Progenitor cell of endocrine pancreas (in vitro differentiated cells): ENCODE measurements at places on chromosomes 6 and 20. TPM values are rescaled to one million over a fixed set of nuclear protein-coding genes. Genes with fewer than 3 reads are reported as not detected.
A peak's percentile ranks its signal among the peaks of the same experiment; 100 is the strongest.

The CST5 gene
- total RNA-seq, result not detected in 2 replicates

GRCh38 chr20:31693987-31694661 lies 28.5 kb downstream of the BCL2L1 start:
- peaks cover 25% of the 10 kb centered on the region for H3K36me3 ChIP-seq
- DNase-seq, result no peak
- H3K27me3 ChIP-seq, result no peaks in the 10 kb centered on the region

- H3K27ac ChIP-seq, result no peak overlapping the region
- H3K36me3 ChIP-seq, result no peaks in the 10 kb centered on the region
- H3K4me3 ChIP-seq, result no peak overlapping the region
- H3K27me3 ChIP-seq, result no peaks in the 10 kb centered on the region
- DNase-seq, result no peak
Observed at GRCh38 chr20:55744896-55745295, 260.4 kb downstream of the CBLN4 start.

GRCh38 chr6:85405853-85406198 lies 44.1 kb upstream of the NT5E start:
- H3K27me3 ChIP-seq, result no peaks in the 10 kb centered on the region
- no peak for DNase-seq
- H3K27ac ChIP-seq, result peak overlapping the region; percentile 90
- H3K4me3 ChIP-seq, result peak overlapping the region; percentile 4

DNA sequence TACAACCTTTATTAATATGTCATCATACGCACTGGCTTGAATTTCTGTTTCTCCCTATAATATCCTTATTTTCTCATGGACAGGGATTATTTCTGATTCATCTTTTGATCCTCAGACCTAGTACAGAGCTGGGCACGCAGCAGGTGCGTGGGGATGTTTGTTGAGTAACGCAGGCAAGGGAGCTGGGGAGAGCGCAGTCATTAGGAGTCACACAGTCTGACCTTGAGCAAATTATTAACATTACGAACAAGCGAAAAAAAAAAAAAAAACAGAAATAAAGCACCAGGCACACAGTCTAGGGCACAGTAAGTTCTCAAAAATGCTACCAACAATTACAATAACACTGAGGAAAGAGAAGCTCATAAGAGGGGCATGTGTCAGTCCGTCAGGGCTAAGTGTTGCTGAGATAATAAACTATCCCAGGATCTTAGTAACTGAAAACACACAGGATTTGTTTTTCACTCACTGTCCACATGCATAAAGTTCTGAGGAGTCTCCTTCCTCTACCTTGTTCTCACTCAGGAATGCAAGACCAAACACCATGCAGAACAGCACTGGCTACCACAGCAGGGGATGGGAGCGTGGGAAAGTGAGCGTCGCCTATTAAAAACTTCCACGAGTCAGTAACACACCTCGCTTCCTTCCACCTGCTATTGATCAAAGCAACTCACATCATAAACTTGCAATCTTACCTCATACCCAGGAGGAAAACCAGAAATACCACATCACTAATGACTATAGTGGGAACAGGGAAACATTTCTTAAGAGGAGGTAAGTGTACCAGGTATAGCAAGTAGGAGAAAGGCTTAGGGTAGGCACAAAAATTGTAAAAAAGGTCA lies 56.9 kb downstream of the PDE10A start:
- no peaks in the 10 kb centered on the region for H3K27me3 ChIP-seq
- peaks cover 3% of the 10 kb centered on the region for H3K36me3 ChIP-seq
- no peak overlapping the region for H3K27ac ChIP-seq
- DNase-seq, result no peak
- no peak overlapping the region for H3K4me3 ChIP-seq

DNA sequence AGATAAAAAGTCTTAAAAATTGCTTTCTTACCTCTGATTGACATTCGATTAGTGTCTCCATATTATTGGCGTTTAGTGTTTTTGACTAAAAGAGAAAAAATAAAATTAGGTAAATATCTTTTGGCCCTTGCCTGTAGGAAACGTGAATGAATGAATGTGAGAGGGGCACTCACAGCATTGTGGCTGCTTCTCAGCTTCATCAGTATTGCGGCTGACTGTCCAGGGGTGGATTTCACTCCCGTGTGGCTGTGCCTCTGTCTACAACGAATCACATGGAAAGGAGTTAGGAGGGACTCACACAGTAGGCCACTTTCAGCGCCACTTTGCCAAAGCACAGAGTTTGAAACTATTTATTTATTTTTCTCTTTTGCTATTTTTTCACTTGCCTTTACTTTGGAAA lies 844 bp downstream of the TAGAP start:
- no peak for DNase-seq
- H3K4me3 ChIP-seq, result no peak overlapping the region
- H3K27ac ChIP-seq, result no peak overlapping the region
- no peaks in the 10 kb centered on the region for H3K36me3 ChIP-seq
- peaks cover 26% of the 10 kb centered on the region for H3K27me3 ChIP-seq
- peaks cover 1% of the 10 kb centered on the region for H3K4me1 ChIP-seq

DNA sequence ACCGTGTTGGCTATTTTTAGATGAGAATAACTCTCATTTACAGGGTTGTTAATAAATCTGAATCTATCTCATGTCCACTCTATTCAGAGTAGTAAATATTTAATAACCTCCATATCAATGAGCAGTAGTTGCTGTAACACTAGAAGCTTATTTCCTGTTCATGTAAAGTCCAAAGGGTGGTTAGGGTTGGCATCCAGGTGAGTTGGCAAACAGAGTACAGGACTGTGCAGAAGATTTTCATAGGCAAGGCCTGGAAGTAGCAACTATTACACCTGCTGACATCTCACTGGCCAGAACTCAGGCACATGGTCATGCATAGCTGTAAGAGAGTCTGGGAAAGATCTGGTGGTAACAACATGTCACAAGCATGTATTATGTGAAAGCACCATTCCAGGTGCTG lies 147.5 kb downstream of the PHF3 start:
- peaks cover 32% of the 10 kb centered on the region for H3K27me3 ChIP-seq
- no peaks in the 10 kb centered on the region for H3K36me3 ChIP-seq
- H3K4me3 ChIP-seq, result no peak overlapping the region
- H3K4me1 ChIP-seq, result peaks cover 10% of the 10 kb centered on the region
- DNase-seq, result no peak

- peaks cover 13% of the 10 kb centered on the region for H3K4me1 ChIP-seq
- no peak for DNase-seq
- H3K36me3 ChIP-seq, result peaks cover 15% of the 10 kb centered on the region
- peak overlapping the region; percentile 2 for H3K4me3 ChIP-seq
Observed at GRCh38 chr6:158242071-158242606, 70.1 kb upstream of the TULP4 start.

The NMBR gene
- 0.74 TPM in 1 of 2 replicates, not detected in the other for total RNA-seq

The UNC5CL gene
- 3.7 and 4.7 TPM in 2 replicates for total RNA-seq

DNA sequence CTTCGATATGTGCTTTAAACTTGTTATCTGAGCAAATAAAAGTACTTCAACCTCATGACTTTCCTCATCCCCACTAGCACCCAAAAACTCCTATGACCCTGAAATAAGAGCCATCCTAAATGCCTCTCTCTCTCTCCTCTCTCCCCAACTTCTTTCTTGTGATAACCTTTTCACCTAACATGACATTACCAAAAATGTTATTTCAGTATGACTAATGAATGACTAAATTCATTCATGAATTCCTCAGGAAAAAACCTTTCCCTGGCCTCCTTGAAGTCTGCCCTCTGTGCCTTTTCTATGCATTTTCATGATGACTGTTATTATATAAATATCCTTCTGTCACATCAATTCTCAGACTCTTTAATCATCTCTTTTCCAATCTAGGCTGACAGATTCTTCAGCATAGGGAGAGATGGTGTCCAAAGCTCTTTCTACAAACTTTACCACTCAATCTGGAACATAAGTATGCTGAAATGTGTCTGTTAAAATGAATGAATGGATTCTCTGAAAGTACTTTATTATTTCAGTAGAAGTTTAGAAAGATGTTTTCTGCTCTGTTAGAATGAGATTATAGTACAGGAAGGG lies 114.3 kb upstream of the GGTLC1 start:
- no peak overlapping the region for H3K27ac ChIP-seq
- H3K27me3 ChIP-seq, result peaks cover 6% of the 10 kb centered on the region
- no peaks in the 10 kb centered on the region for H3K36me3 ChIP-seq
- H3K4me3 ChIP-seq, result no peak overlapping the region
- peaks cover 1% of the 10 kb centered on the region for H3K4me1 ChIP-seq
